Activated CD4-positive, alpha-beta T cell treated with anti-CD3 and anti-CD28 coated beads, Interleukin-2, amount 10 ng/mL, durations not matched to agents 24 days and 14 days (primary cell): ENCODE measurements at places on chromosomes 7 and 10.

GRCh38 chr7:105246256-105246655 is 142.5 kb downstream of the SRPK2 start:
- no peak for DNase-seq

- DNase-seq: no peak
Measured at GRCh38 chr10:102457591-102458150, 6.3 kb upstream of the C10orf95 start.

DNA sequence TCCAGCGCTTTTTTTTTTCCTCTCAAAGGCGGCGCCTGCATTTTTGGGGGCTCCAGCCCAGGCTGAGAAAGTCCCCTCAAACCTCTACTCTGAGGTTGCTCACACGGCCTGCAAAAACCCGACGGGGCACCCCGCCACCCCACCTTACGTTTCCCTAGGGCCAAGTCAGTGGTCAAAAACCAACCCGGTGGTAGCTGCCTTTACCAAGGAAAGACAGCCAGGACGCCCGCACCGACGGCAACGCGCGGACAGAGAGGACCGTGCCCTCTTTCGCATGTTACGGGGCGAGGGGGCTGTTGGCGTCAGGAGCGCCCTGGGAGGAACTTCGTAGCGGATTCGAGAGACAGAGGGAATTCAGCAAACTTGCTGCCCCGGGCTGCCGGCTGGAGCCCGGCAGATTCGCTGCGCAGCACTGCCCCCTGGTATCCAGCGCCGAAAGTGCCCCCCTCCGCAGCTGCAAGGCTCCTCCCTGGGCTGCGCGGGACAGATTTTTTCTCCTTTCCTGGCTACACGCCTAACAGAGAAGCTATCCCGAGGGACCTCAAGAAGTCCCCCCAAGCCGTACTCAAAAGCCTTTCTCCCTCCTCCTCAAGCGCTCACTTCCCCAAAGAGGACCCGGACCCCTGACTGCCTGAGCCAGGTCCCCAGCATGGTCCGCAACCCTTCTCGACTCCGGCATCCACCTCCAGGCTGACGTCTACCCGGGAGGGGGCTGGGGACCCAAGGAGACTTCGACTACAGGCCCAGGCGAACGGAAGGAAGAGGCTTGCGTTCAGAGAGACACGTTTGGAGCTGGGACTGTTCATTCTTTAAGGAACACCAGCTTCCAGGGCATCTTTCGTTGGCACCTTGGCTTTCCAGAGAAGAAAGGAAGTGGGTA is 27.7 kb upstream of the VAX1 start:
- no peak for DNase-seq

DNA sequence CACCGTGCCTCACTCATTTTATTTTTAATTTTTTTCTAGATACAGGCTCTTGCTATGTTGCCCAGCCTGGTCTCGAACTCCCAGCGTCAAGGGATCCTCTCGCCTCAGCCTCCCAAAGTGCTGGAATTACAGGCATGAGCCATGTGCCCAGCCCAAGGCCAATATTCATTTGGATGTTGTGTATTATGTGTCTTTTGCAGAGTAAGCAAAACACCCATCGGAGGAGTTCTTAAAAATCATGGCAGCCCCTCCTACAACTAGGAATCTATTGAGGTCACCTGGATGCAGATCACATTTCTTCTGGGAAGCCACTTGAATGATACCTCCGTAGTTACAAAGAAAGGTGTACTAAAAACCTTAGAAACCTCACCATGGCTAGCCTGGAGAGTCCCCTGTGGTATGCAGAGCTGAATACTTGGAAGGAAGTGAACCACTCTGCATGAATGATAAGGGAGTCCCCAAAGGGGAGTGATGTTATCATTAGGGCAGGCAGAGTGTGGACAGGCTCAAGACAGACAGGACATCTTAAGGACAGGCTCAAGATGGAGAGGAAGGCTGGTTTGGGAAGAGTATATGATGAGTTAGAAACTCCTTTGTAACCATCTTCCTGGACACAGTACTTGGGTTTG is 185.7 kb downstream of the TAX1BP1 start:
- no peak for DNase-seq

- peak; percentile 86 for DNase-seq
Measured at GRCh38 chr10:5442065-5442989, 30.0 kb downstream of the NET1 start.

DNA sequence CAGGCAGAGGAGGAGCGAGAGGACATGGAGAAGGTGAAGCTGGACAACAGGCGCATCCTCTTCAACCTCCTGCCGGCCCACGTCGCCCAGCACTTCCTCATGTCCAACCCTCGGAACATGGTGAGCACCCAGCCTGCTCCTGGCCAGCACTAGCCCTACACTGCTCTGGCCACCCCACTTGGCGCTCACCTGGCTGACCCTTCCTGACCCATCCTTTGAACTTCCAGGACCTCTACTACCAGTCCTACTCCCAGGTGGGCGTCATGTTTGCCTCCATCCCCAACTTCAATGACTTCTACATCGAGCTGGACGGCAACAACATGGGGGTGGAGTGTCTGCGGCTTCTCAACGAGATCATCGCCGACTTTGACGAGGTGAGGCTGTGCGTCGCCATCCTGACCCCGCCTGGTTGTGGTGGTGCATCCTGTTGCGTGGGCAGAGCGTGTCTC is 129.2 kb downstream of the ADCY1 start:
- DNase-seq: no peak

GRCh38 chr7:113320419-113320818 is 202.1 kb upstream of the SMIM30 start:
- no peak for DNase-seq

DNA sequence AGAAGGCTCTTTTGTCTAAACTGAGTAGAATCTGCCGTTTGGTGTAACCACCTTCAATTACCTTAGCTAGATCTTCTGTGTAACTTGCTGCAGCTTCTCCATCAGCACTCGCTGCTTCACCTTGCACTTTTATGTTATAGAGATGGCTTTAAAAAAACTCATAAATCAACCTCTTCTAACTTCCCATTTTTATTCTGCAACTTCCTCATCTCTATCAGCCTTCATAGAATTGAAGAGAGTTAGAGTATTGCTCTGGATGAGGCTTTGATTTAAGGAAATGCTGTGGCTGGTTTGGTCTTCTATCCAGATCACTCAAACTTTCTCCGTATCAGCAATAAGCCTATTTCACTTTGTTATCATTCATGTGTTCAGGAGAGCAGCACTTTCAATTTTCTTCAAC is 1131.9 kb upstream of the CELF2 start:
- no peak for DNase-seq

DNA sequence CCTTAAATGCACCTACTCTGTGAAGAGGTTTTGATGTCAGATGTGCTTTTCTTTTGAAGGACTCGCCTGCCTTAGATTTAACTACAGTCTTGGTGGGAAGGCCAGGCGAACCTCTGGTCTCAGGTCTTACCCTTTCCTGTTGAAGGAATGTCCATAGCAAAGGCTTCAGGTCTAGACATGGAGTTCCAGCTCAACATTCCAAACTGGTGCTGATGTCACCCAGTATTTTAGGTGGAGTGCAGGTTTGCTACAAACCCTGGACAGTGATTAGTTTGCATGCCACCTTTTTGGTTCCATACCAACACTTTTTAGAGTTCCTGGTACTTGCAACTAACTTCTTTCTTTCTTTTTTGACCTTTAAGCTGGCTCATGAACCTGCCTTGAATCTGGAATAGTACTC is 258.7 kb downstream of the GFRA1 start:
- DNase-seq: no peak

GRCh38 chr10:25902002-25902401 is 32.0 kb upstream of the MYO3A start:
- no peak for DNase-seq

- DNase-seq: no peak
Measured at GRCh38 chr10:84114088-84114667, 25.1 kb upstream of the GHITM start.

- DNase-seq: no peak
Measured at GRCh38 chr10:77812741-77813140, 113.8 kb downstream of the DLG5 start.

DNA sequence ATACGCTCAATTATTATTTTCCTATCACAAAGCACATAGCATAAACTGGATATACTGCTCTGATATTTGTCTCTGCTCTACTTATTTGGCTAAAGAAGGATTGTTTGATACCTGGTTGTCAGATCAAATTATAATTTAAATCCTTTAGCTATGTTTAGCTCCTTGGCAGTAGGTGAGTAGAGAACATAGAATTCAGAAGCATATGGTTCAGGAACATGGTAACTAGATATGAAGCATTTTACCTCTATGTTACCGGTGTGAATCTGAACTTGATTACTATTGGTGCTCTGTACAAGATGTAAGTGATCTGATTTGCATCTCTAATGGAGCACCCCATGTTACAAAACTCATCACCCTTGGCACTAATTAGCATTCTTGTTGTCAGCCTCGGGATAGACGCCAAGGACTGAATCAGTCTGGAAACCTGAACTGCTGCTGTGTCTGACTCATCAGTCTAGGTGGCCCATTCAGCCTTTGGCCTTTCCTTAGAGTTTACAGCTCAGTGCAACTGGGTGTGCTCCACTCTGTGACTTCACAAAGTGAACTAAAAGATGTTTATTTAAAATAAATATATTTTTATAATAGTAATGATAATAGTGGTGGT is 12.3 kb upstream of the MYPN start:
- DNase-seq: peak; percentile 52

- no peak for DNase-seq
Measured at GRCh38 chr10:126536148-126536547, 134.3 kb downstream of the C10orf90 start.

DNA sequence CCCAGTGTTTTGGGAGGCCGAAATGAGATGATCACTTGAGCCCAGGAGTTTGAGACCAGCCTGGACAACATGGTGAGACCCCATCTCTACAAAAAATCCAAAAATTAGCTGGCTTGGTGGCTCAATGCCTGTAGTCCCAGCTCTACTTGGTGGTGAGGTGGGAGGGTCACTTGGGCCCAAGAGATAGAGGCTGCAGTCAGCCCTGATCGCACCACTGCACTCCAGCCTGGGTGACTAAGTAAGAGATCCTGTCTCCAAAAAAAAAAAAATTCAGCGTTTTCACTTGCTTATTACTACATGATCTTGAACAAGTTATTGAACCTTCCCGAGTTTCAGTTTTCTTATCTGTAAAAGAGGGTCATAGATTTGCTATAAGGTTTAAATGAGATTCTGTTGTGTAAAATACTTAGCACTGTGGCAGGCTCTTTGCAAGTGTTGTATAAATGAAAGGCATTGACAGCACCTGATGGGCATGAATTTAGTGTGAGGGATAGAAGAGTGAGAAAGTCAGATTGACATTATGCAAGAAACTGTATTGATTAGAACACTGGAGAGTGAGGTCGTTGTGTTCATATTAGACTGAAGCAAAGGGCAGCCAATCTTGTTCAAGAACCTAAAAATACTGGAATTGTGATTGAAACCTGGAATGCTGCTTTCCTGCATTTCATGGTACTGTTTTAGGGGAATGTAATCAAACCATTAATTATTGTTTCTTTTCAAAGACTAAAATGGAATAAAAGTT is 136.8 kb downstream of the LCOR start:
- DNase-seq: no peak

- peak; percentile 91 for DNase-seq
Measured at GRCh38 chr7:157339777-157340677, 3.2 kb downstream of the DNAJB6 start.

- peak; percentile 57 for DNase-seq
Measured at GRCh38 chr7:40709062-40709964, 574.5 kb downstream of the SUGCT start.

DNA sequence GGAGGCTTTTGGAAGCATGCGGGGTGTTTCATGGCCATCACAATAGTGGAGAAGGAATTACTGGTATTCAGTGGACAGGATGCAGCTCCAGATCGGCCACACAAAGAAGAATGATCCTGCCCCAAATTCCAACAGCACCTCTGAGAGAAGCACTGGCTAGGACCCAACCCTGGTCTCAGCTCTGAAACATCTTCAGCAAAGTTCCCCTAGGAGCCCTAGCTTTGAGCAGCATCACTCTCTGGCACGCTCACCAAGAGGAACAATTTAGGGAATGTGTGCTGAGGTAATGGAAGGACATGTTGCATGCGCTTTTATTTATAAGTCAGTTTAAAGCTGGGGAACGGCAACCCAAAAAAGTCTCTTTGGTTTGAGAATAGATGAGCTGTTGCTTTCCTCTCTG is 5.5 kb upstream of the OPN1SW start:
- no peak for DNase-seq

GRCh38 chr10:30346131-30346530 is 2.9 kb downstream of the MTPAP start:
- no peak for DNase-seq
